Hippocampal formation (tissue), 2 donors: ENCODE measurements at places on chromosomes 2 and 18.

DNA sequence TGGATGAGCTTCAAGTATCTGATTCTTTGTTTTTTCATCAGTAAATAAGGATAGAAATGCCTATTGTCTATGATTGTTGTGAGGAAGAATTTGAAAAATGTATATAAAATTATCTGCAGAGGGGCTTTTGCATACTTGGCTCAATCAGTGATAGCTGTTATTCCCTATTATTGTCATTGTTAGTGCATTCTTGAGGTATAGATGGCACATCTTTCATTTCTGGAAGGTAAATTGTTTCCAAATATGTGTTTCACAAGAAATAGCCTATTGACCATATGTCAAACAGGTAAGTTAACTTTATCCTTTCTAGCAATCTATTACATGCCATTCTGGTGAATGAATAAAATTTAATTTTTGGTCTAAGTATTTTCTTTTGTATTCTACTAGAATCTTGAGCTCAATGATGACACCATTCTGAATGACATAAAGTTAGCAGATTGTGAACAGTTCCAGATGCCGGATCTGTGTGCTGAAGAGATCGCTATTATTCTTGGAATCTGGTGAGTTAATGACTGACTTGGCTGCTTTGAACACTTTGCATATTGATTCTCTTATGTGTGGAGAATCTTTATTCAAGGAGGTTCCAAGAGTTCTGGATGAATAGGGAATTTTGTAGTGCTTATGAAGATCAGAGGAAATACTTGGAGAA lies 44.2 kb downstream of the TTC27 start:
- no peak for DNase-seq

GRCh38 chr2:98932778-98933343 lies 3.2 kb downstream of the CRACDL start:
- no peak for DNase-seq

GRCh38 chr2:236207472-236207871 lies 39.3 kb upstream of the GBX2 start:
- DNase-seq, result no peak

DNA sequence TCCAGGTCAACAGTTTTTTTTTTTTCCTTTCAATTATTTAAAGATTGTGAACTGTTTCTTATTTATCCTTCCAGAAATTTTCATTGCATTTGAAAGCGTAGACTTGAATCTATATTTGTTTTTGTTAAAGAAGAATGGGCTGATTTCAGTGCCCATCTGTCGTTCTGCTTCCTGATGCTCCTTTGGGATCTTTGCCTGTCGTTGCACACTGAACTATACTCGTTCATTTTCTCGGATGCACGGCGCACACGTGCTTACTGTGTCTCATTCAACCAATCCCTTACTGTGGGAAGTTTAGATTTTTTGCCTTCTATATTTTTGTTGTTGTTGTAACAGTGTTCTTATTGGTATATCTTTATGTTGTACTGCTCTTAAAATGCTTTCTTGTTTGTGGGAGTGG lies 149.7 kb downstream of the VAPA start:
- DNase-seq, result no peak

DNA sequence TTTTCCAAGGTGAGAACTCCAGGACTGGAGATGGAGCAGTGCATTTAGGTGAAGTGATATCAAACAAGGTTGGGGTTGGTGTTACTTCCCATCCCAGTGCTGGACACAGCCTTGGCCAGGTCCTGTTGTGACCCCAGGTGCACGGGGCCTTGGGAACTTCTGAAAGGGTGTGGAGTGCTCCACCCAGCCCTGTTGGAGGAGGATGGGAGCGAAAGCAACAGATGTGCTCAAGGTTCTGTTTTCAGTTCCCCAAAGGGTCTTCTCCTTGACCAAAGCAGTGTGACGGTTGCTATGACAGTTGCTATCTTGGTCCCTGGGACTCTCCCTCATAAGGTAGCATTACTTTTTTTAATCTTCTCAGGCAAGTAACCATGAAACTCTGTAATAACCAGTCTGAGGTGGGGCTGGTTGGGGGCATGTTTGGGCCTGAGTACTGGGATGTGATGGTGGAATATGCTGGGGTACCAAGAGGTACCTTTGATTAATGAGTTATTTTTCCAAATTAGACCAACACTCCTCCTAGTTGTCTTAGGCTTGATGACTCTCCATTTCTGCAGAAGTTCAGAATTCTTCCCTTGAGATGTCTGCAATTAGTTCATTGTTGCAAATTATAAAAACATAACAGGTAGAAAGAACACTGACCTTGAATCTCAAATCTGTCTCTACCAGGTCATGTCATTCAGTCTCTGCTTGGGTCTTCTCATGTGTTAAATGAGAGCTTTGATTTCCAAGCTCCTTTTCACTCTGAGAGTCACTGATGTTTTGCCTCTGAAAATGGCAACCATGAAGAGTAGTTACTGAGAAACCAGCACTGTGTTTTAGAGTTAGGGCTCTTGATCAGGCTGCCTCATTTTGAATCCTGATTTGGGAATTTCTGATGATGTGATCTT lies 154.5 kb downstream of the RPIA start:
- no peak for DNase-seq

- no peak for DNase-seq
Measured at GRCh38 chr2:119206201-119206600, 17.4 kb upstream of the STEAP3 start.

DNA sequence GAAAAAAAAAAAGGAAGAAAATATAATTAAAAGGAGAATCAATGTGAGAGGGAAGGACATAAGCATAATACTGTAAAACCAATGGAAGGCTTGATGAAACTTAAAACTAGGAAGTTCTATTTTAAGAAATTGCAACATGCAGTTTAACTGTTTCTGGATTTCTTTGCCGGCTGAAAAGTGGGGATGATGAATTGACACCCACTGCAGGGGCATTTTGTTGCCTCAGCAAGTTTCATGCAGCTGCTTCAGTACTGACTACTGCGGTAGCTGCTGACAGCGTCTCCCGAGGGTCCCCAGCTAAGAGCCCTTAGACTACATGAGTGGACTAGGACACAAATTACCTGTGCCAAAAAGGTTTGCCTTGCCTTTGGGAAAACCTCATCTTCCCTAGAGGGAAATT lies 69.2 kb downstream of the B3GNT2 start:
- no peak for DNase-seq

- DNase-seq, result no peak
Measured at GRCh38 chr2:236857246-236857645, 228.4 kb upstream of the COPS8 start.

DNA sequence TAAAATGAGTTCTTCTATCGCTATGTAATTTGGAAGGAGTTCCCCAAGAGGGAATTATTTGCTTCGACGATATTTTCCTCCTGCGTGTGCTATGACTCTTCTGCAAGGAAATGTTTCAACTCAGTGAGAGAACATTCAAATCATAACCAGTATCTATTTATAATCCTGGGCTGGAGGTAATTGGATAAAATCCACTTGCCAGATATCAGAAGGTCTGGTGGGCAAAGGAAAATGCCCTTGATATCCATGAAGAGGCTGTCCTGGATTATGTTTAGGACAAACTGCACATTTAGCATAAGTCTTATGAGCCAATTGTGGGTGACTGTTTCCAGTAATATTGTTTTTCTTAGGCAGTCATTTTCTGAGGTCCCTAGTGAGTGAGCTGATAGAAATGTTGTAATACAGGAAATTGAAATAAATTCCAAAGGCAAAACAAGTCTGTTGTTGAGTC lies 17.7 kb downstream of the RPIA start:
- no peak for DNase-seq

DNA sequence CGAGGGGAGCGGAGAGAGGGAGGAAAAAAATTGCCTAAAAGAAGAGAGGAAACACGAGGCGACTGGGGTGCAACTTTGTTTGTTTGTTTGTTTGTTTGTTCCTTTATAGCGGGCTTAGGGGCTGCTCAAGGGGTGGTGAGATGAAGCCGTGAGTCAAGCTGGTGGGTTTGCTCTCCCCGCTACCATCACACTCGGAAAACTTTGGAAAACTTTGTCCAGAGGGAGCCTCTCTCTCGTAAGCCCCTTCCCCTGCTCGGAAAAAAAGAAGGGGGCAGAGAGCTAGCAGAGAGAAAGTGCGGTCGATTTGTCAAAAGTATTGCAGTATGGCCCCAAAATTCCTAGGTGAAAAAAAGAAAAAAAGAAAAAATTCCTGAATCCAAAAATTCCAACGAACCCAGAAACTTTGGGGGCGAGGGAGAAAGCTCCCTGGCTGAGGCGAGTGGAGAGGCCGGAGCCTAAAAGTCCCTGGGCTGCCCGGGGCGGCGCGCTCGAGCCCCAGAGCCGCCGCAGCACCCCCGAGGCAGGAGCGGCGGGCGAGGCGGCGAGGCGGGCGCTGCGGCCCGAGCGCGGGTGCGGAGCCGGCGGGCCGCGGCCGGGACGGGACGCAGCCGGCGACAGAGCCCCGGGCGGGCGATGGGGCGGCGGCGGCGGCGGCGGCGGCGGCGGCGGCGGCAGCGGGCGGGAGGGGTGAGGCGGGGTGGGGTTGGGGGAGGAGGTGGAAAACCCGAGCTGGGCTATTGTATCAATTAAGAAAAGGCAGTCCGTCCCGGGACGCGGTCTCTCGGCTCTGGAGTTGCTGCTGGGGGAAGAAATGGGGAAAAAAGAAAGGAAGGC lies 558 bp upstream of the CYP26B1 start:
- DNase-seq, result no peak

GRCh38 chr2:101047774-101048173 lies 45.7 kb downstream of the RPL31 start:
- DNase-seq, result no peak

DNA sequence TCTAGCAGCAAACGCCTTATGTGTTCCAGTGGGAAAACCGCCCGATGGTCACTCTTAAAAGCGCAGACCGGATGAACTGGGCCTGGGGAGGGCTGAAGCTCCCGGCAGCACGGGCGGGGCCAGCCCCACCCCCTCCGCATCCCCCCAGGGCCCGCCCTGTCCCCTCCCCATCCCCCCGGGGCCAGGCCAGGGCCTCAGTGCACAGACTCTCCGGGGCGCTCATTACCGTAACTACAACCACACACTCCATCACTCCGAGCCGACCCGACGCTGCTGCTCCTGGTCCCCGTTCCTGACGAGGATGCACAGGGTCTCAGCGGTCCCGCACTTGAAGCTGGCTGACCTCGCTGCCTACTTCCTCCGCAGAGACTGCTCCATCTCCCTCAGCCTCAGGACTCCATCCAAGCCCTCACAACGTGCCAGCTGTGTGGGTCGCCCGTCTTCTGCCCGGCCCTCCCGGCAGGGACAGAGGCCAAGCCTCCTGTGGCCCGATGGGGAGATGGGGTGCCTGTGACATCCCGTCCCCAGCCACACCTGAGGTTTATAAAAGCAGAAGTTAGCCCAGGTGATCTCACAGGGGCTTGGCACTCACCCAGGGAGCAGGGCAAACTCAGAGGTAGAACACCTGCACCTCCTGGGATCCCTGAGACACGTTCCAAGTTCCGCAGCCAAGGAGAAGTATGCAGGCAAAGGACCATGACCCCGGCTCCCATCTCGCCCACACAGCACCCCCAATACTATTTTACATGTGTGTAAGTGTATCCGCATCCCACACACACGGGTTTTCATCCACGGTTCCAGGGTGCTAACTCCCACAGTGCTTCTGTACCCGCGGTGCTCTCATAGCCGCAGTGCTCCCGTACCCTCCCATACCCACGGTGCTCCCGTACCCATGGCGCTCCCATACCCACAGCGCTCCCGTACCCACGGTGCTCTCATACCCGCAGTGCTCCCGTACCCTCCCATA lies 36.0 kb downstream of the SLC66A2 start:
- DNase-seq, result no peak

DNA sequence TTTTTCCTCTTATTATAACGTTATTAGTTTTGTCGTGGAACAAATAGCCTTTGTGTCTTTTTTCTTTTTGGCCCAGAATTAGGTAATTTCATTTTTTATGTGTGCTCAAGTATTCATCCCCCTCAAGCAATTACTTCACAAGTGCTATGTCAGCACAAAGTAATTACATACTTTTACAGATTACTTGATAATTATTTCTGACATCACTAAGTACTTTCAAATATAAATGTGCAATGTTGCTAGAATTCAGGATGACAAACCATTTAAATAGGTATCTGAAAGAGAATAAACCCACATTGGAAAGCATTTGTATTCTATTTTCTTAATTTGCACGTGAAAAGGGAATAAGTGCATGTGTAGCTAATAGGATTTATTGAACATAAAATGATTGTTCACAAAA lies 238.2 kb downstream of the CDH7 start:
- DNase-seq, result no peak

DNA sequence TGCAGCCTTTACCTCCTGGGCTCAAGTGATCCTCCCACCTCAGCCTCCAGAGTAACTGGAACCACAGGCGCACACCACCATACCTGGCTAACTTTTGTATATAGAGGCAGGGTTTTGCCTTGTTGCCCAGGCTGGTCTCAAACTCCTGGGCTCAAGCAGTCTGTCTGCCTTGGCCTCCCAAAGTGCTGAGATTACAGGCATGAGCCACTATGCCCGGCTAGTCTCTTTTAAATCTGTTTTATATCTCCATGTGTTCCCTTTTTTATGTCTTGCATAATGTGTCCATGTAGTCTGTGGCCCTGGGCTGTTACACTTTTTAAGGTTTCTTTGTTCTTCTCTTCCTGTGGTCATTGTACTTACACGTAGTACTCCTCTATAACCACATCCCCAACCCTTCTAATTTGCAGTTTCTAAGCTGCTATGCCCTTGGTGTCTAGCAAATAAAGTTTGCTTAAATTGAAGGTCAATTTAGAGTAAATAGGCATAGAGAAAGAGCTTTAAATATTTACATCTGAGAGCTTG lies 168.2 kb downstream of the MCFD2 start:
- DNase-seq, result no peak

DNA sequence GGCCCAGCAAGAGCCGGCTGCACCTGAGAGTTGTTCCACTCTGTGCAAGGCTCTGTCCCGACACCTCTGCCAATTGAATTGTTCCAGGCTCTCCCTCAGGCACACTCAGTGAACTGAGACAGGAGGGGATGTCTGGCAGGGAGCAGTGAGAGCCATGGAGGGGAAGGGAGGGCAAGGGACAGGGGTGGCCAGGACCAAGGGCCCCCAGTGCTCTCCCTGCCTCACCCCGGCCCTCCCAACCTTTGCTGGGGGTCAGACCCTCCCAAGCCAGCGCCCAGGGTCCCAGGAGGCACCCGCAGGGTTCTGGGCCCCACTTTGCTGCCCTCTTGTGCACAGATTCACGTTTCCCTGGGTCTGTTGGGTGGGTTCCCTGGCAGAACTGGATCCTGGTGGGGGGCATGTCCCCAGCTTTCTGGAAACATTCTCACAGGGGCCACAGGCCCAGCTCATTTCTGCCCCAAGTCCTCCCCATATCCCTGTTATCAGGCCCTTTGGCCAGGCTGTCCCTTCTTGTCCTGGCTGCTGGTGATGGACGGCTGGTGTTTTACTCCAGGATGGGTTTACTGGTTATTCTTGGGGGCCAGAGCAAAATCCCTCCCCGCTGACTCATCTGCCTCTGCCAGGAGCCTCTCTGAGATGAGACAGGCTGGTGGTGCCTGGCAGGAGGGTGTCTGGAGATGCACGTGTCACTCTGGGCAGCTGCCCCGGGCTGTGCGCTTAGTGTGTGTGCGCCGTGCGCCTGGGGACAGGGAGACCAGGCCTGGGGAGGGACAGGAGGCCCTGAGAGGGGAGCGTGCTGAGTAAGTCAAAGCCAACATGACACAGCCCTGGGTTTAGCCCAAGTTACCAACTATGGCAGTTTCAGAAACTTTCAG lies 136.5 kb upstream of the CTDP1 start:
- DNase-seq, result peak; percentile 30

GRCh38 chr2:57180042-57180567 lies 866.5 kb upstream of the VRK2 start:
- no peak for DNase-seq

- no peak for DNase-seq
Measured at GRCh38 chr2:206218156-206218555, 56.3 kb upstream of the ZDBF2 start.
